ENCODE measurements at places on chromosomes 2 and 18.

DNA sequence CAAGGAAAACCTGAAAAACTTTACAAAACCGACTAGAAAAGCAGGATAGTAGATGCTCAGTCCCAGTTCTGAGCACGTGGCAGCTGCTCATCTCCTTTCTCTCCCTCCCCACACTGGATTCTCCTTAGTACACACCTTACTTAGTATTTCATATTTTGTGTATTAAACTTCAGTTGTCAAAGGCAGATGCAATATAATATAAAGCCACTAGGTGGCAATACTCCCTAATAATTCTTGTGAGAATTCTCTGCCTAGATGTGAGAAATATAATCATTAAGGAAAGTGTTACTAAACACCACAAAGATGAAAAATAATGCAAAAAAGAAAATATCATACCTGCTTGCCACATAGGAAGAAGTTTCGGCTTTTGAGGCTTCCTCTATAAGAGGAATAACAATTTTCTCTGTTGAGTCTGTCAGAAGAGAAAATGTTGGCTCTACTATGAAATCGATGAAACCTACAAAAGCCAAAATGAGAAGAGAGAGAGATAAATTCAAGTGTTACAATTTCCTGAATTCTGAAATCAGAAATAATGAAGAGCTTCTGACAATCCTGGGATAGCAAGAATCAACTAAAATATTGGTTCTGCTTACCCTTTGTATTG is 200.6 kb downstream of the PPP1R1C start:
- DNase-seq = peak; percentile 28

- DNase-seq = no peak
Observed at GRCh38 chr18:1014951-1015624, 110.4 kb downstream of the ADCYAP1 start.

DNA sequence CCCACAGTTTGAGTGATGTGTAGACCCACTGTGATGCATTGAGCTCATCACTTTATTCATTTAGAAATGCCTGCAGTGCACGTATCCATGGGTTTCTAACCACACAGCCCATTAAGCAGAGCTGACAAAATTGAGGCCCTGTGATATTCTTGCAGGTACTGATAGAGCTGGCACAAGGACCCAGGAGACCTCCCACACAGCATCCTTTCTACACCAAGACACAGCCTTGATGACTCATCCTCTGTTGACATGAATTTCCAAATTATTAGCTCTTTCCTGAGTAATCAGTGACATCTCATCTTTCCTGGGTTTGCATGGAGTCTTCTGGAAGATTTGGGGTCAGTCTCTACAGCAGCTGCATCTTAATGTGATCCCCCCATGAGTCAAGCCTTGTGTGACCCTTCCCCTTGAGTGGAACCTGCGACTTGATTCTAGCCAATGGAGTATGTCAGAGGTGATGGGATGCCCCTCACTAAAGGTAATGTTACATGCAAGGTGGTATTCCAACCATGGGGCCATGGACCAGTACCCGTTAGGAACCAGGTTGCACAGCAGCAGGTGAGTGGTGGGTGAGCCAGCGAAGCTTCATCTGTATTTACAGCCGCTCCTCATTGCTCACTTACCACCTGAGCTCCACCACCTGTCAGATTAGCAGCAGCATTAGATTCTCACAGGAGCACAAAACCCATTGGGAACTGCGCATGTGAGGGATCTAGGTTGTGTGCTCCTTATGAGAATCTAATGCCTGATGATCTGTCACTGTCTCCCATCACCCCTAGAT is 181.1 kb upstream of the ARL4C start:
- no peak for DNase-seq

DNA sequence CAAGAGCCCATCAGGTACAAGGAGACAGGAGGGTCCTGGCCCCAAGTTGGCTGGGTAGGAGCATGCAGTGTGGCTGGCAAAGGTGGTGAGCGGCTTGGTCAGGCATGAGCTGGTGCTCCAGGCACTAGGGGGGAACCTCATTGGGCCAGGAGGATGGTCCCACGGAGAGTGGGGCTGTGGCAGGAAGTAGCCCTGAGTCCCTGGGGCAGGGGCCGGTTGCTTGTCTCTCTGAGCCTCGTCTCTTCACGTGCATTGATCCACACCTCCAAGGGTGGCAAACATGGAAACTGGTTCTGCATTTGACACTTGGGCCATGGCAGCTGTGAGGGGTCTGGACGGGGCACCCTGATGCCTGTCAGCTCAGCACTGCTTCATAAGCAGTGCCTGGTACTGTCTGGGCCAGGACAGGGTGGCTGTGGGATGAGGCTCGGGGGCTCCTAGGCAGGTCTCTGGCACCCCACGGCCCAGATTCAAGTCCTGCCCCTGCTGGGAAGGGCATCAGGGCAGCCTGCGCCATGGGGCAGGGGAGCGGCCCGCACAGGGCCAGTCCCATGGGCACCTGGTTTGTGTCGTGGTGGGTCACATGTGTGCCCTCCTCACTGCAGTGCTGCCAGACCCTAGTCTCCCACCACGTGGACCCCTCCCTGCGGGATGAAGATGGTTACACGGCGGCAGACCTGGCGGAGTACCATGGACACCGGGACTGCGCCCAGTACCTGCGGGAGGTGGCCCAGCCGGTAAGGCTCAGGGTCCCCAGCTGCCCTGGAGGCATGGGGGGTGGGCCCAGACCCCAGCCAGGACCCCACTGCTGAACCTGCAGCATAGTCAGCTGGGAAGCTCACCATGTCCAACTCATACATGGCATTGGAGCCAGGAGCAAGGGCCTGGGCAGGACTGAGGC is 16.4 kb downstream of the ESPNL start:
- no peak for DNase-seq

- peak; percentile 68 for DNase-seq
Observed at GRCh38 chr18:4181882-4182568, 273.1 kb downstream of the DLGAP1 start.

- no peak for DNase-seq
Observed at GRCh38 chr2:39512941-39513340, 75.9 kb upstream of the MAP4K3 start.

DNA sequence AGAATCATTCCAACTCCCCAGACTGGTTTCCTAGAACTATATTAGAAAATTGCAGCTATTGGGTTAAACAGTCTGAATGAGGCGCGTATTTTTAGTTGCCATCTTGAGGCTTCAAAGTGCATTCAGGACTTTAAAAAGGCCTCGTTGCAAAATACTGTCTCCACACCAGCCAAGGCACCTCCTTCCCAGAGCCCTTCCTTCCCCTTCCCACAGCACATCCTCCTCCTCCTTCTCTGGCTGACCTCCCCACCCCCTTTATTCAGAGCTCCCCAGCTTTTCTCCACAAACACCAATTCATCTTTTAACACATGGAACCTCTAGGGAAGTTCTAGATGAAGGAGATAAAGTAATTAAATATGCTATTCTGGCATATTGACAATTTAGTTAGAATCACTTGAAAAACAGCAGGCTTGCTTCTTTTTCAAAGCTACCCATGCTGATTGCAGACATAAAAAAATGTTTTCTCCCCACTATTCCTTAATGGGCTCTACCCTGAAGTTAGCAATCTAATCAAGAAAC is 90.3 kb downstream of the RTP5 start:
- DNase-seq = no peak

GRCh38 chr2:73033142-73033765 is 38.3 kb downstream of the SFXN5 start:
- no peak for DNase-seq

All from GM12865 (cell line).